ENCODE measurements at places on chromosomes 16 and 17.

DNA sequence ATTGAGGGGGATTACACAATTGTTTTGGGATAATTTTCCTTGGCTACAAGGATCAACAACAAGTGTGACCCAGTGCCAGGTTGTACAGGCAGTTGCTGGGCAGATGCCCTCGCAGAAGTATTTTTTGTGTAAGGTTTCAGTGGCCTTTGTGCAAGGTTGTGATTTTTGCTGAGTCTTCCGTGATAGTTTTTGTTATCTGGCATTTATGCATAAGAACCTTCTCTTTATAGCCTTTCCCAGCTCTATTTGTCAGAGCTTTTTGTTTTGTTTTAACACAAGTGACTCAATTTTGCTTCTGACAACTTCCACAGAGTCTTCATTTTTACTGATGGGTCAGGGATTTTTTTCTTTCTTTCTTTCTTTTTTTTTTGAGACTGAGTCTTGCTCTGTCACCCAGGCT is 6.7 kb upstream of the PRPSAP1 start:
- DNase-seq: no peak

- no peak for DNase-seq
Measured at GRCh38 chr17:41071606-41072360, 6.1 kb upstream of the KRTAP2-4 start.

- DNase-seq: no peak
Measured at GRCh38 chr16:83296505-83296904, 511.3 kb upstream of the HSBP1 start.

DNA sequence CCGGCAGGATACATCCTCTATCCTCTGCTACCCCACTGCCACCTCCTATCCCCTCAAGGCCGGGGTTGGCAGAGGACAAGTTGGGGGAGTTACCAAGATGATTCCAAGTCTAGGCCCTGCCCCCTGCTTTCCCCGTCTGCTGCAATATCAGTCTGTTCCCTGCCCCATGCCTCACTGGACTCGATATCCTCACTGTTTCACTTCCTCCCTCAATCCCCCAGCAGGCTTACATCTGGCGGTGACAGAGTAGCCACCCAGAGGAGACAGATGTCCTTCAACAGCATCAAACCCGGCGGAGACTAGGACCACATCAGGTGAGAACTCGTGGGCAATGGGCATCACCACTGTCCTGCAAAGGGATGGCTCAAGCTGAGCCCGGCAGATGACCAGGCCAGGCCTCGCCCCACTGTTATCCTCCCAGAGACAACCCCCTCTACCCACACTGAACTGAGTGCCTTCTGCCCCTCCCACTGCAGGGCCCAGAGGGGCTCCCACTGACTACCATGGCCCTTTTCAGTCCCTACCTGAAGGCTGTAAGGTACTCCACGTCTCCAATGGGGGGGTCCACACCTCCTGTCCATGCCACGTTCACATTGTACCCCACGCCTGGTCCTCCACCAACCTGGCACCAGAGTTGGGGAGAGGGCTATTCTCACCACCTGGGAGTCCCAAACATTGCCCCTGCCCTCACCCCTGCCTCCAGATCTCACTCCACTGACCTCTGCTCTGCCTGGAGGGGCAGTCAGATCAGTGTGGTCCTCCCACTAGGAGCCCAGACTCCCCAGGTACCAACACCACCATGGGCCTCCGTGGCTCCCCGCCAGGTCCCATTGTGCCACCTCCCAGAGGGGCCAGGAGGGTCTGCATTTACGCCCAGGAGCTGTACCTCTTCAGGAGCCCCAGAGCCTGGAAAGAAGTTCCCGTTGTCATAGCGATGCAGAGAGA is 9.6 kb downstream of the G6PC3 start:
- no peak for DNase-seq

DNA sequence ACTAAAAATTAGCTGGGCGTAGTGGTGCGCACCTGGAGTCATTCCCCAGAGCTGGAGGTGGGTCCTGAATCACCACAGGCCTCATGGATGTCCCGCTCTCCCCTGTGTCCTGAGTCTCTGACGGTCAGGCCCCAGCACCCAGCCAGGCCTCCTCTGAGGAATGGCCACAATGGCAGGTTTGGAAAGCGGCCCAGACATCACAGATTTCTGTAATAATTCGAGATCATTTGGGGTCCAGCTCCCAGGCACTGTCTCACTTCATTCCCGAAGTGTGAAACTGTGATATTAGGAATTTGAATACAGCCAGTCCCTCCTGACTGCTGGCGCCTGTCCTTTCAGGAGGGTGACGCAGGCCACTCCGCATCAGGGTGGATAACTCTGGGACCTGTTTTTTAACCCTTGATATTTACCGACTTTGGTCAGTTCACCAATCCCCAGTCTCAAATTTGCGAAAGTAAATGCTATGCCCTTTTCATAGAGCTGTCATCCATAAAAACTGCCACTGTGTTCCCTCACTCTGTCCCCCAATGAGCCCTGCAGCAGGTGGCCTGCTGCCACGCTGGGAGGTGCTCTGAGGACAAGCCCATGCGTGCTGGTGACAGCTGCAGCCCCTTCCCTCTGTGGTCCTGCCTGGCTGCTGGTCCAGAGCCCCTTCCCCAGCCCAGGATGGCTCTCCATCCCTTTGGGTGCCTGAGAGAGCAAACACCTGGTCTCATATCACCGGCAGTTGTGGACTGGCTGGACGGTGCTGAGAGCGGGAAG is 28.3 kb upstream of the RPTOR start:
- no peak for DNase-seq

GRCh38 chr17:39229274-39229913 is 3.6 kb upstream of the STAC2 start:
- no peak for DNase-seq

DNA sequence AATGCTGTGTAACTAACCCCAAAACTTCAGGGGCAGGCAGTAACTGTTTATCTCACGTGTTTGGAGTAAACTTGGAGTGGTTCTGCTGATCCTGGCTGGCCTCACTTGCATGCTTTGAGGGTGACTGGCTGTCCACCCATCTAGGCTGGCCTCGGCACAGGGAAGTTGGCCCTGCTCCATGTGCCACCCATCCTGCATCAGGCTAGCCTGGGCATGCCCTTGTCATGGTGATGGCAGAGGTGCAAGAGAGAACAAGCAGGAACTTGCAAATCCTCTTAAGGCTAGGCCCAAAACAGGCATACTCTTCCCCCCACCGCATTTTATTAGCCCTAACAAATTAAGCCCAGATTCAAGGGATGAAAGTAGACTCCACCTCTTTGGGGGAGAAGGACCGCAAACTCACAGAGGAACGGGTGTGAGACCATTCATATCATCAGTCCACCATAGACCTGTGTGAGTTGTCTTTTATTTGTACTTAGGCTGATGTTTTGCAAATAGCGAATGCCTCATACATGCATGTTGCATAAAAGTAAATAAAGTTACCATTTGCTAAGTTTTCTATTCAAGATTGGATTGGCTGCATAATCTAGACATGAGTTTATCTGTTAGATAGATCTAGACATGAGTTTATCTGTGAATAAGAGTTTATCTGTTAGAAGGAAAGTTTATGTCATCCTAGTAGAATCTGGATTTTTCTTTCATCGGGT is 221.0 kb downstream of the CCDC182 start:
- no peak for DNase-seq

GRCh38 chr17:31339906-31340661 is 18.7 kb upstream of the EVI2A start:
- DNase-seq: no peak

DNA sequence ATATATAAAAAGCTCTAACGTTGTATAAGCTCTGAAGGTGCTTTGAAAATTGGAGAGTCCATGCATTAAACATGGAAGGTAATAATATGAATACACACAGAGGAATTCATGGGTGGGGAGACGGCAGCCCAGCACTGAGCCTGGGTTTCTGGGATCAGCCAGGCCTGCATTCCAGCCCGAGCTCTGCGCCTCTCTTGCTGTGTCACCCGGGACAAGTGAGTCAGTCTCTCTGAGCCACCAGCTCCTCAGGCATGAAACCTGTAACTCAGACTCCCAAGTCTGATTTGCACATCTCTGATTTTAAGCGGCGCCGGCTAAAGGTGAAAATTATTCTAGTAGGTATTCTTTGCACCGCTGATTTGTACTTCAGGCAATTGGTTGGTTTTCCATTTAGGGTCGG is 238.8 kb downstream of the MRTFB start:
- DNase-seq: no peak

- DNase-seq: no peak
Measured at GRCh38 chr16:79215289-79215688, 385.2 kb downstream of the MAF start.

- DNase-seq: no peak
Measured at GRCh38 chr17:2952174-2952845, 111.1 kb downstream of the OR1D5 start.

Data from stimulated activated CD8-positive, alpha-beta memory T cell treated with anti-CD3 and anti-CD28 coated beads, Interleukin-4, amount 100 ng/mL, for 4 hours (primary cell).